M059J (cell line): ENCODE measurements at places on chromosomes 6 and 20.

GRCh38 chr6:168915855-168916254, 337.8 kb downstream of the THBS2 start:
- DNase-seq = no peak

DNA sequence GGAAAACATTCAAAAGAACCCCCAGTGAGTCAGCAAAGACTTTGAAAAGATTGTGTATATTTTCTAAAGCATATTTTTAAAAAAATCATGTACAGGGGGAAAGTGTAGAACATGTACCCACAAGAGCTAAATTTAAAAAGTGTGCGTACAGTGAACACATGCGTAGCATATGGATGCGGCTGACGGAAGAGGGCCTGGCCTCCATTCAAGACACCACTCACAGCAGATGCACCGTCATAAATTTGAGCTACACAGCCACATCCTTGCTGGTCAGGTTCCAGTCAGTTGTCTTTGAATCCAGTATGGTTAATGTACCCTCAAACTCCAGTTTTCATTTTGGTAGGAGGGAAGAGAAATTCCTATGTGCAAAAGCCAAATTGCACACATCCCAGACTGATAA, 54.3 kb upstream of the SPACA1 start:
- DNase-seq = no peak

- DNase-seq = peak; percentile 80
Observed at GRCh38 chr20:43749734-43750294, 23.0 kb upstream of the GTSF1L start.

DNA sequence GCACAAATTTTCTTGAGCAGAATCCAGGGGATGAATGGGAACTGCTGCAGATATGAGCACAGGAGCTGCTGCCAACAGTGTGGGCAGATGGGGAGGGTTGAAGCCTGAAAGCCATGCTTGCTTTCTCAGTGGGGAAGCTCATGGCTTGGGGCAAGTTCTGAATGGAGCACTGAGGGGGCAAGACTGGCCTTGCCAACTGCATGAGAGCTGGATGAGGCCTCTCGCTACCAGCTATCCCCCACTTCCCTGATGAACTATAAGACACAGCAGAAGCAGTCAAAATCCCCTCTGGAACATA, 28.3 kb downstream of the TREM1 start:
- DNase-seq = no peak

DNA sequence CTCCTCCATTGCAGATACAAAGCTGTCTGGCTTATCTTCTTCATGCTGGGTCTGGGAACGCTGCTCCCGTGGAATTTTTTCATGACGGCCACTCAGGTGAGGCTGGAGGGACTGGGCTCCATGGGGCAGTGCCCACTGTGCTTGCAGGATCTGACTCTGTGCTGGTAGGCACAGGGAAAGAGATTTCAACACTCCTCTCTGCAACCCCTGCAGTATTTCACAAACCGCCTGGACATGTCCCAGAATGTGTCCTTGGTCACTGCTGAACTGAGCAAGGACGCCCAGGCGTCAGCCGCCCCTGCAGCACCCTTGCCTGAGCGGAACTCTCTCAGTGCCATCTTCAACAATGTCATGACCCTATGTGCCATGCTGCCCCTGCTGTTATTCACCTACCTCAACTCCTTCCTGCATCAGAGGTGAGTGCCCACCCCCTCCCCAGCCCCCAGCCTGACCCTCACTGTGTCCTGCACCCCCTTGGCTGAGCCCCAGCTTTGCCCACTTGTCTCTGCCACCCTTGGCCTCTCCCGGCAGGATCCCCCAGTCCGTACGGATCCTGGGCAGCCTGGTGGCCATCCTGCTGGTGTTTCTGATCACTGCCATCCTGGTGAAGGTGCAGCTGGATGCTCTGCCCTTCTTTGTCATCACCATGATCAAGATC, 6.1 kb downstream of the SLC29A1 start:
- DNase-seq = no peak

DNA sequence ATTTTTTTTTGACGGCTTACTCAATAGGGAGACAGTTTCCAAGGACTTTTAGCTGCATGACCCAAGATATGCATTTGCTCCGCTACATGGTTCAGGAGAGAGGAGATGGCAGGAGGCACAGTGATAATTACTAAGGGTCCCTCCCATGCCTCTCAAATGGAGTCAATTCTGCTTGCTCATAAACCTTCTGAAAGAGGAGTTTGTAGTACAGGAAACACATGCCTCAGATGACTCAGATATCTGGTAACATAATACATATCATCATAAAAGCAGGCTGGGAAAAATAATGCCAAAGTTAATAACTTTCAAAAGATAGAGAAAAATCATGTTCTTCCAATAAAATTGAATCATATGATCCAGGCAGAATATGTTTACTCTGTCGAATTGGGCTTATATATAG, 97.6 kb upstream of the DEFB112 start:
- peak; percentile 4 for DNase-seq

DNA sequence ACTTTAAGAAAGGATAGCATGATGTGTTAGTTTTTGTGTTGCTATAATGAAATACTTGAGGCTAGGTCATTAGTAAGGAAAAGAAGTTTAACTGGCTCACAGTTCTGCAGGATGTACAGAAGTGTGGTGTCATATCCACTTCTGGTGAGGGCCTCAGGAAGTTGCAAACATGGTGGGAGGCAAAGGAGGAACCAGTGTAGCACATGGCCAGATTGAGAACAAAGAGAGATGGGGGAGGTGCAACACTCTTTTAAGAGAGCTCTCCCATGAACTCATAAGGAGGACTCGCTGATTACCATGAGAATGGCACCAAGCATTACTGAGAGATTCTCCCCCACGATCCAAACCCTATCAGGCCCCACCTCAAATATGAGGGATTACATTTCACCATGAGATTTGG, 265.4 kb downstream of the RIMS1 start:
- DNase-seq = no peak

GRCh38 chr6:24583463-24584381, 62.3 kb downstream of the KIAA0319 start:
- DNase-seq = peak; percentile 74

DNA sequence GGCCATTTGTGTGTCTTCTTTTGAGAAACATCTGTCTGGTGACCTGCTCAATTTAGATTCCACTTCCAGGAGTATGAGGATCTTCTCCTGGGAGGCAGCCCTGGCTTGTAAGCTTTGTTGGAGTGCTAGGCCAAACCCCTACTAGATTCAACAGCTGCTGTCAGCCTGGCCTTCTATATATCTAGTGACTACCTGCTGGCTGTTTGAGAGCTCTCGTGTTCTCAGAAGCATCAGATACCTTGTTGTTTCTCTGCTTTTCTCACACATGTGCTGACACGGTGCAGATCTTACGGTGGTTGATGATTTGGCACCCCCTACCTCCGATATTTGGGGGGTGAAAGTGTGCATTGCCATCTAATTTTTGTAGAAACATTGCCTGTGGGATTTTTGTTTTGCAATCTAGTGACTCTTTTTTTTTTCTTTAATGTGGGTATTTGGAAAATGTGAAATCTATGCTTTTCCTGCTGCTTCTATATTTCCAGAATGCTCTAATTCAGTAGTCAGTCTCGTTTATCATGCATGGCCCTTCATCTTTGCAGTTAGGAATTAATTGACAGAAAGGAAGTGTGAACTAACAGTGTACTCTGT, 4.7 kb downstream of the CCN2 start:
- peak; percentile 70 for DNase-seq

DNA sequence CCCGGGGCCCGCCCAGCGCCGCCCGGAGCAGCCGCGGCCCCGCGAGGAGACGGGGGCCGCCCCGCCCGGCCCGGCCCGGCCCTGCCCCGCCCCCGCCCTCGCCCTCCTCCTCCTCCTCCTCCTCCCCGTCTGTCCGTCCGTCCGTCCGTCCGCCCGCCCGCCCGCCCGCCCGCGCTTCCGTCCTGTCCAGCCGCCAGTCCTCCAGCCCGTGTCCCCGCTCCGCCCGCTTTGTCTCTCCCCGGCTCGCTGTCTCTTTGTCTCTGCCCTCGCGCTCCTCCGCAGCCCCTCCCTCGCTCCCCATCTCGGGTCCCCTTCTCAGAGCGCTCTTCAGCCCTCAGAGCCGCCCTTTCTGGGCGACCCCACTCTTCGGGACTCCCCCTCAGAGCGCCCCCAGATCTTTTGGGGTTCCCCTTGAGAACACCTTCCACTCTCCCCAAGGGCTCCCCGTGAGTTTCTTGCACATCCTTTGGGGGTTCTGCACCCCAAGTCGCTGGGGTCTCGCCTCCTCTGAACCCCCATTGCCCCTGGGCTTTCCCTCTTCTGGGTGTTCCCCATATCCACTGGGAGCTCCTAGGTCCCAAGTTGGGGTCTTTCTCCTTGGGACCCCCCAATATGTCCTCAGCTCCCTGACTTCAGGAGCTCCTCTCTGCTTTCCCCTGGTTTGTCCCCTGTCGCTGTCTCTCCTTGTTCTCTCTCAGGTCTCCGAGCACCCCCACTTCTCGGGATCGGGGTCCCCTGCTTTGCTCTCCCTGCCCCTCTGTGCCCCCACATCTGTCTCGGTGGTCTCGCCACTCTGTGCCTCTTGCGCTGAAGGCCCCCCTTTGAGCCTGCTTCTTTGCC, 79.5 kb upstream of the MYL9 start:
- DNase-seq = peak; percentile 71

GRCh38 chr20:43755390-43755789, 28.6 kb upstream of the GTSF1L start:
- DNase-seq = peak; percentile 78

DNA sequence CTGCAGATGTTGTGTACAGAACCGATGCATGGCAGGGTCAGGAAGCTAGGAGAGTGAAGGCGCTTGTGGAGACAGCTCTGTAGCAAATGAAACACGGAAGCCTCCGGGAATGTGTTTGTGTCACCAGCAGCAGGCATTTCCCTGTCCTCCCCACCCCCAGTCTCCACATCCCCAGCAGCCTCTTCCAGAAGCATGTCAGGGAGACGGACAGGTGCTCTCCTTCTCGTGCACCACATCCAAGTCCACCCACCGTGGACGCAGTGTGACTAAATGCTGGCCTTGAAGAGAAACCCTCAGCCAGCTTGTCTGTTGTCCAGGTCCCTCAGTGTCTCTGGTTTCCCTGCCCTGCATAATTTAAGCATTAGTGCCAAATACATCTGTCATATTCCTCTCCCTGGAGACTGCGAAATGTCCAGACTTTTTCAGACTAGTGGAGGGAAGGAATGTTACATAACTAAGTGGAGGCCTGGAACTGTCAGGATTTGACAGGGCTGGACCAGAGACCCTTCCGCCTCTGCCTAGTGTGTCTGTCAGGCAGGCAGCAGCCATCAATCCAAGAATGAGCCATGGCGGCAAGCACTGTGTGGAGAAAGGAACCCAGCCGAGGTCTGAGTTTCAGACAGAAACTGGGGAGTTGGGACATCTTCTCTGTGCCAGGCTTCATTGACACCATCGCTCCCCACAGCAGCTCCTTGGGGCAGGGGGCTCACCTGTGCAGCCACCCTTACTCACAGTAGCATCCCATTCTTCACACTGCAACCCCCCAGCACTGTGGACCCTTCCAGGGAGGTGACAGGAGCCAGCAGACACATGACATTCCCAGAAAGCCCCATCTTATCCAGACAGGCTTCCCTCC, 26.6 kb upstream of the PI16 start:
- DNase-seq = no peak

DNA sequence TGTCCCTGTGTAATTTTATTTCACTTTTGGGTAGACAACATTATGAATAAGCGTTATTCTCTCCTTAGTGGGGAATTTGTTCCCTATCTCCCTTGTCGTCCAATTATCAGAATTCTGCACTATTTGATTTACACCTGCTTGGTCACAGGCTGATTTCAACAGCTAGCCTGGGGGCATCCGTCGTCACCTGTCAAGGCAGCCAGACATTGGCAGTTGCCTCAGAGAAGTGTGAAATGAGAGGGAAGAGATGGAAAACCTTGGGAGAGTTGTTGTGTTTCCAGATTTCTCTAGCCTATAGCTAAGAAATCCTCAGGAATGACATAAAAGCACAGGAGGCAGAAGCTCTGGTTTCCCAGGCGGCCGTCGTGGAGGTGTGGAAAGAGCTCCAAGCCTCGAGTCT, 891 bp upstream of the GHRH start:
- no peak for DNase-seq

GRCh38 chr6:79801362-79801761, 146.0 kb downstream of the ELOVL4 start:
- DNase-seq = no peak

DNA sequence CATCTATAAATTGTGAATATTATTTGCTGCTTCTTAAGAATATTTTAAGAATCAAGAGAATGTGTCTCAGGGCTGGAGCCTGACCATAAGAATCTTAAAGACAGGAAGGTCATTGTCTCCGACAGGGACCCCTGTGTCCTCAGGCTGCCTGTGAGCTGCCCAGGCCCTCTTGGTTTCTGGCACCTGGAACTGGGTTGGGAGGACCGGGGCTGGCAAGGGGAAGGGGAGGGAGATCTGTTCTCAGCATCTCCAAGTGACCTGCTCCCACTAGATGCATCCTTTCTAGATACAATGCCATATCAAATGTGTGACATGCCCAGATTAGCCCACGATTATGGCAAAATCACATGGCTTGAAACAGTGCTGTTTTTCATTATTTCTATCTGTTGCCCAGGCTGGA, 110.5 kb downstream of the SCML4 start:
- no peak for DNase-seq

DNA sequence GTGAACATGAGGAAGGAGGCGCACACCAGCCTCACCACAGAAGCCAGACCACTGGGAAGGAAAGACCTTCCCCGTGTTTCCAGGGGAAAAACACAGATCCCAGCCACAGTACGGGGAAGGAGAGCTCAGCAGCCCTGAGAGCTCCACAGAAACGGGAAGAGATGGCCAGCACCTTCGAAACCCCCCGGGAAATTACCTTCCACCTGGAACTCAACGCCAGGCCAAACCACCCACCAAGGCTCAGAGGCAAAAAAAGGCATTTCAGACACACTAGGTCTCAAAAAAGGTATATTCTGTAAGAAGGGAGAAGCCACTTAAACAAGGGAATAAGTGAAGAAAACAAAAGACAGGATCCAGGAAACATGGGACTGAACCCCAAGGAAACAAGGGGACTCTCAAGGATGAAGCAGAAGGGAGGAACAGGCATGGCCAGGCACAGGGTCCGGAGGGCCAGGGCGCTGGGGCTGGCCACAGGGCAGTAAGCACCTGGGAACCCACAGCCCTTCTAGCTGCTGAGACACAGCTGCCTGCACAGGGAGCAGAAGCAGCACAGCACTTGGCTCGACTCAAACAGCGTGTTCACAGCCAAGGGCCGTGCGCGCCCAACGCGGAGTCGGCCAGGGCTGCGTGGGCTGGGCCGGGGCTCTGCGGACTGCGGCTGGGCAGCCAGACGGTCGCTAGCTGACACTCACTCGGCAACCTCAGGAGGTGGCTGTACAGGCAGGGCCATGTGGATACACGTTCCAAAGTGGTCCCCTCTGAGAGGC, 44.6 kb downstream of the TAF4 start:
- no peak for DNase-seq

- no peak for DNase-seq
Observed at GRCh38 chr6:20208687-20209378, 3.4 kb downstream of the MBOAT1 start.

- peak; percentile 61 for DNase-seq
Observed at GRCh38 chr6:33632558-33633039, 11.5 kb downstream of the ITPR3 start.

DNA sequence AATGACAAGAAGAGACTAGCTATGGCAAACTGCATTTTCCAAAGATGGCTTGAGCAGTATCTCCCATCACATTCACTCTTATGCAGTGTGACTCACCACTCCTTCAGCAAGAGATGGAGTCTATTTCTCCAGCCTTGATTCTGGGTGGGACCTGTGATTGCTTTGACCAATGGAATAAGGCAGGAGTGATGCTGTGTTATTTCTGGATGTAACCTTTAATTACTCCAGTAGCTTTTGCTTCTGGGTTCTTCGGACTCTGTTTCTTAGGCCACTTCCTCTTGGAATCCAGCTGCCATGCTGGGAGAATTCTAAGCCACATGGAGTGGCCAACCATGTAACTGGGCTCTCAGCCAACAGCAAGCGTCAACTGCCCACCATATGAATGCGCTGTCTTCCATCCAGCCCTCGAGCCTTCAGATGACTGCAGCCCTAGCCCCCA, 50.7 kb downstream of the TGM2 start:
- DNase-seq = peak; percentile 90
